SK-N-SH treated with all-trans-retinoic acid at 6 μM for 48 hours (cell line): ENCODE measurements at places on chromosomes 6 and 20.

DNA sequence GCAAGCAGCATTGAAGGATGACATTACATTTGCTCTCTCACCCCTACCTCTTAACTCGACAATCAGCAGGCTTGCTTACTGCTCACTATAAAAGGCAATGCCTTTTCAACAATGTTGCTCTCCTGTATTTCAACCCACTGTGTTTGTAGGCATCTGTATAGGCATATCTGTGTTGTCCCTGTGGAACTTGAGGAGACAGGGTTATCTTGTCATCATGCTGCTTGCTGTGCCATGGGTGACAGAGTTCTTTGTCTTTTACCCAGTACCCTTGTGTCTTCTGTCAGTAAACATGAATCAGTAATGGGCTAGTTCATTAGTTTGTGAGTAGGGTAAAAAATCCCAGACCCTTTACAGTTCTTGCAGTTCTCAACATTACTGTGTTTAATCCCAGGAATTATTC is 25.2 kb downstream of the PHF3 start:
- ATAC-seq: no peak

DNA sequence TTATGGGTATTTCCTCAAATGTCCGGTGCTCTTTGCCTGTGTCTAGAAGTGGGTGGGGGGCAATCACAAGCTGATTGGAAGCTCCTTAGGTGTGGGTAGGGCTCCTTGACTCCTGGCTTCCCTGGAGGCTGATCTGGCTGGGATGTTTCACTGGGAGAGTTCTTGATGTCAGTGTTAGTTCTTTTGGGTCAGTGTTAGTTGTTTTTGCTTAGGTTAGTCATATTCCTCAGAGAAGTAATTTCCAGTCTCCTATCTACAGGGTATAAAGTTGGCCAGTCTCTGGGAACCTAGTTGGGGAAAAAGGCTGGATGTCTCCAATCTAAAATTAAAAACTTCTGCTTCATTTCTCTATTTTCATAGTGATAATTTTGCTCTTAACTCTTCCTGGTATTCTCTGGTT is 23.6 kb downstream of the CDC5L start:
- no peak for ATAC-seq

GRCh38 chr6:5994234-5994998 is 12.3 kb downstream of the NRN1 start:
- no peak for ATAC-seq

DNA sequence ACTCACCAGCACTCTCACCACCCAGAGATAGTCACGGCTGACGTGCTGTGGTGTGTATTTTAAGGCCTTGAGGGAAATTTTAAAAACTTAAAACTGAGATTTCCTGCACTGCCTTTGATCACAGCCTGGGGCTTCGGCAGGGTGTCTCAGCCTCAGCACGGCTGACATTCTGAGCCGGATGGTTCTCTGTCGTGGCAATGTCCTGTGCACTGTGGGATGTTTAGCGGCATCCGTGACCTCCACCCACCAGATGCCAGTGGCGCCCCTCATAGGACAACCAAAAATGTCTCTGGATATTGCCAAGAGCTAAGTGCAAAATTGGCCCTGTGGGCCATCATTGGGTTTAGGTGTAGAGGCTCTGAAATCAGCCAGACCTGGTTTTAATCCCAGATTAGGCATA is 142.2 kb upstream of the KCNG1 start:
- no peak for ATAC-seq

DNA sequence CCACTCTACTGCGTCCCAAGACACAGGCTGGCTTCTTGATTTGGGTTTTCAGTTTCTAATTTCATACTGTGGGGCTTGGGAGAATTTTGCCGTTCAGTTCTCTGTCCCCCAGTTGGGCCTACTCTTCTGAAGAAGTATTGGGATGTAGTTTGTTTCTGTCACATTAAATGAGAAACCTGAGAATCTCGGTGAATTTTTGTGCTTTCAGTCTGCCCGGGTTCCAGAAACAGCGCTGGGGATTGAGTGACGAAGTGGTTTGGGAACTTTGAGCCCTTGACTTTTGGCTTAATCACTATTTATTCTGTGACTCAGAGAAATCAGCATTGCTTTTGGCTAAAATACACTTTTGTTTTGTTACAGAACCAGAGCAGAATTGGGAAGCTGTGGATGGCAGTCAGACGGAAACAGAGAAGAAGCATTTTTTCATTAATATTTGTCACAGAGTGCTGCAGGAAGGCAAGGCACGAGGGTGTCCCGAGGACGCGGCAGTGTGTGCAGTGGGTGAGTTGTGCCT is 74.0 kb downstream of the IGF2R start:
- no peak for ATAC-seq

- no peak for ATAC-seq
Observed at GRCh38 chr20:22999756-23000155, 35.4 kb upstream of the SSTR4 start.

DNA sequence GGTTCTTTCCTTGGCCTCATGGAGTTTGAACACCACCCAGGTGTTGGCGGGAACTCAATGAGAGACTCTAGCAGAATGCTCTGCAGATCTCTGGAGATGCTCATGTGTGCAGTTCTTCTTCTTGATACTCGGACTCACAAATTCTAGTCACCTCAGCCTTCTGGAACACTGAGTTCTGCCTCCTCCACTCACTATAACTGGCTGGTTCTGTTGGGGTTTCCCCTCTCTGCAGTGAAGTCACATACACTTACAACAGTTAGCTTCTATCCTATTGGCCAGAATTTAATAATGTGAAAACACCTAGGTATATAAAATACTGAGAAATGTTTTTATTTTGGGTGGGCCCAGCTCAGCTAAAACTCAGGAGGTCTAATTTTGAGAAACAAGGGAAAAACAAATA is 109.6 kb upstream of the HIVEP1 start:
- no peak for ATAC-seq

GRCh38 chr6:117354671-117355070 is 71.1 kb downstream of the ROS1 start:
- ATAC-seq: no peak

DNA sequence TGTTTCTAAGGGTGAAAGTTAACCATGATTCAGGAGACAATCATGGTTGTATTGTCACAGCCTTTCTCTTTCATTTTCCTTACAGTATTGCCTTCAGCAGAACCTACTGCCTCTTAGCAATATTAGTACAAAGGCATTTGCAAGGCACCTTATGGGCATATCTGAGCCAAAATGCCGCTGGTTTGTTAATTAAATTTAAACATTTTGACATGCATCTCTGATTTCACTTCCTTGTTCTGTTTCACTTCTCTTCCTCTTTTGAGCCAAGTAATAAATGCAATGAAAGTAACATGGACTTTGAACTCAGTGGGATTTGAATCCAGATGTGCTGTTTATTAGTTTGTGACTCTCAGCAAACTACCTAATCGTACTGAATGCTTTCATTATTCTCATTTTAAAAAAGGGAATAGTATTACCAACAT is 467.4 kb upstream of the CITED2 start:
- no peak for ATAC-seq

DNA sequence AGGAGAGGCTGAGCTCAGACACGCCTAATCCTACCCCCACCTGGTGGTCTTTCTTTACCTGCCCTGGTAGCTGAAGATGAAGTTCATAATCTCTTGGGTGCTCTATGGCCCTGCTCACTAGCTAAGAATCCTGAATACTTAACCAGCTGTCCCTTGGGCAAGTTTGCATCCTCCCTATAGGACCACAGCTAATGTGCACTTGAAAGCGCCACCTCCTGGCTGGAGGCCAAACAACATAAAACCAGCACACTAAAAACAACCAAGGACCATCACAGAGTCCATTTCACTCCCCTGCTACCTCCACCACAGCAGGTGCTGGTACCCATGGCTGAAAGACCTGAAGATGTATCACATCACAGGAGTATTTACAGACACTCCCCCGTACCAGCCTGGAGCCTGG is 155.5 kb upstream of the SLC24A3 start:
- no peak for ATAC-seq

DNA sequence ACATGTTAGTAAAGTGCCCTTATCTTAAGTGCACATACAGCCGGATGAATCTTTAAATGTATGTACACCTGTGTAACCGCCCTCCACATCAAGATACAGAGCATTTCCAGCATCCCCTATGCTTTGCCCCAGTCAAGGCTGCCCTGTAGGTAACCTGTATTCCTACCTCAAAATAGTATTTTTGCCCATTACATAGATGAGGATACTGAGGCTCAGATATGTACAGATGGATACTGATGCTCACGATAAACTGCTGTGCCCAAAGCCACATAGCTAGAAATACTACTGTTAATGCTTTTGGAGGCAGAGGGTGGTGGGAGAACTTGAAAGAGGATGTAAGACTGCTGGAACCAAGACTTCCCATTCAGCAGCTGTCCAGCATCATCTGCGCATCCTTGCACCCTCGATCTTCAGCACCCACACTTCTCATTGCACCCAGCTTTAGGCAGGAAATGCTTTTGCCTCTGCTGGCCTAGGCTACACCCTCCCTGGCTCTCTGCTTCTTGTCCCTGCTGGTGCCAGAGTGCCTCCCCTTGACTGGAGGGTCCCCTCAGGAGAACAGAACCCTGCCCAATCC is 27.0 kb upstream of the ZFAND3 start:
- ATAC-seq: no peak

GRCh38 chr6:109093732-109094415 is 772 bp downstream of the SESN1 start:
- ATAC-seq: no peak

GRCh38 chr20:34365765-34366213 is 2.7 kb downstream of the ITCH start:
- ATAC-seq: no peak

GRCh38 chr20:37379967-37380828 is 34.3 kb downstream of the SRC start:
- ATAC-seq: no peak

- ATAC-seq: no peak
Observed at GRCh38 chr6:3382326-3383279, 74.2 kb downstream of the SLC22A23 start.

GRCh38 chr6:55994531-55994930 is 119.1 kb upstream of the BMP5 start:
- ATAC-seq: no peak

GRCh38 chr6:93779086-93779841 is 359.9 kb upstream of the EPHA7 start:
- ATAC-seq: peak; percentile 90

DNA sequence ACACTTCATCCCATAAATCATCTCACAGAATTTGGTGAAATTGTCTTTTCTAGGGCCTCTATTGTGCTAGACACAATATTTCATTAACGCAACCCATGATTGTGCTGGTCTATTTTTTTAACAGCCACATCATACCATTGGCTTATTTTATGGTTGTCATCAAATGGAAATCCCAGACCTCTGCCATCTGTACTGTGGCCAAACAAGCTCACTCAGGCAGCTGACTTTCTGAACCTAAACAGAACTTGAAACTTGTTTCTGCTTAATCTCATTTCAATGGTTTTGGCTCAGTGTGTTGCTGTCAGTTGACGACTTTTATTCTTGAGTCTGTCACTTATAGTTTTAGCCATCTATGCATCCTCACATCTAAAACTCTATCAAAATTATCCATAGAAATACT is 111.8 kb downstream of the HAO1 start:
- no peak for ATAC-seq

- ATAC-seq: no peak
Observed at GRCh38 chr6:158259845-158260244, 52.4 kb upstream of the TULP4 start.

DNA sequence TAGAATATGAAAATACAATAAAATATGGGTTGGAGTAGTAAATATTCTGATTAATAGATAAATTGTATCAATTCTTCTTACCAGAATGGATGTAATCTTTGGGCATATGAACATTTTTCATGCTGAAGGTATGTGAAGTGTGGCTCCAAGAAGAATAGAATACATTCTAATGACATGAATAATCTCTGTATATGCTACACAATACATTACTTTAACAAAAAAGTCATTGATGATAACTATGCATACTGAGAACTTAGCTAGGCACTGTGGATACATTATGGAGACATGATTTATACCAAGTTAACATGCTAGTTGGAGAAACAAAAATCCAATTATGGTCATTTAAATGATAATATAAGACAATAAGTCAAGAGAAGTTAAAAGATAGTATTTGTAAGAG is 62.7 kb upstream of the HDAC2 start:
- ATAC-seq: no peak

DNA sequence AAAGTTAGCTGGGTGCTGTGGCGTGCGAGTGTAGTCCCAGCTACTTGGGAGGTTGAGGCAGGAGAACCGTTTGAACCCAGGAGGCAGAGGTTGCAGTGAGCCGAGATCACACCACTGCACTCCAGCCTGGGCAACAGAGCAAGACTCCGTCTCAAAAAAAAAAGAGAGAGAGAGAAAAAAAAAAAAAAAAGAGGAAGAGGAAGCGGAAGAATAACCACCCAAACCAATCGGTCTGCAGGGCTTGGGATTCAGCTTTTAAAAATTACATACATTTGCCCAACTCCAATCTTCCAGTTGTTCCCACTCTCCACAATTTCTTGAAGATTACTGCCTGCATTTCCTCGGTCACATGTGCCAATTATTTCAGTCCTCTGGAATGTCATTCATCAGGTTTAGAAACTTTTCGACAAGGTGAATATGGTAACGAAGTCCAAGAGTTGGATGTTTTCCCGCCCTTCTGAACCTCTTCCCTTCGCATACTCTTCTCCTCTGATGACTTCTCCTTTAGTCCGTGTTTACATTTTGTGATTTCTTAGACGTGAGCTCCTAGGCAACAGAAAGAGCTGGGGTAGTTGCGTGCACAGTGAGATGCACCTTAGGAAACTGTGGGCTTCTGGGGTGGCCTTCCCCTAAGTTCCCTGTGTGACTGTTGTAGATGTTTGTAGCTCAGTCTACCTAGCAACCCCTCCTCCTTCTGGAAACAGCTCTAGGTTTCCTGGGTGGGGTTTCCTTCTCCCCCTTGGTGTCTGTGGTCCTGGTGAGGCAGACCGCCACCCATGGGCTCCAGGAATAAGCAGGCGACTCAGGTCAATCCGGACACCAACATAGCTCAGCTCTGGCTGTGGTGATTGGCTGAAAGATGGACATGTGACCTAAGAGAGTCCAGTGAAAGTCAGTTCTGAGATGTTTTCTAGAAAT is 63.0 kb upstream of the NCOA3 start:
- no peak for ATAC-seq
